ENCODE measurements at places on chromosomes 7 and 10.

DNA sequence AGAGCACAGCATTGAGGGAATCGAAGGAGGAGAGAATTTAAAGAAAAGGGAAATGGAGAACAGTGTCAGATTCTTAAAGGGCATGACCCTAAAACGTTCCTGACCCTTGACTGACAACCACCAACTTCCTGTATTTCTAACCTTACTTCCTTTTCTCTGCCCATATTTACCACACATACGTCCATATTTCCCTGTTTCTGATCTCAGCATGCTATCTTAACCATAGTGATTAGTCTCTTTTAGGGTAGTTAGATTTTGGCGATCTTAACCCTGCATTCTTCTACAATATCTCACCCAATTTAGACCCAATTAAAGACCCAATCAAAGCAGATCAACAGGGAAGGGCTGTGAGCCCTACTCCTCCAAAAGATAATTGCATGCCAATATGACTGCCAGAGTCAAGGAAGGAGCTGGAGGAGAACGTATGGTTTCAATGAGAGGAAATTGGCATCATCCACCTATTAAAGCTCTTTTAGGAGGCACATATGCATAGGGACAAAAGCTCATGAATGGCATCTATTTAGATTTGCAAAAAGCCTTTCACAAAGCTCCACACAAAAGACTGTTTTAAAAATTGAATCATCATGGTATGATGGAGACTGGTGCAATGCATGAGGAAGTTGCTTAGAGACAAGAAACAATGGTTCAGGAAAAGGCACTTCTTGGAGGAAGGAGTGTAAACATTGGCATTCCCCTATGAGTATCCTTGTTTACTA, 49.0 kb upstream of the ARHGAP12 start:
- DNase-seq = peak; percentile 27

DNA sequence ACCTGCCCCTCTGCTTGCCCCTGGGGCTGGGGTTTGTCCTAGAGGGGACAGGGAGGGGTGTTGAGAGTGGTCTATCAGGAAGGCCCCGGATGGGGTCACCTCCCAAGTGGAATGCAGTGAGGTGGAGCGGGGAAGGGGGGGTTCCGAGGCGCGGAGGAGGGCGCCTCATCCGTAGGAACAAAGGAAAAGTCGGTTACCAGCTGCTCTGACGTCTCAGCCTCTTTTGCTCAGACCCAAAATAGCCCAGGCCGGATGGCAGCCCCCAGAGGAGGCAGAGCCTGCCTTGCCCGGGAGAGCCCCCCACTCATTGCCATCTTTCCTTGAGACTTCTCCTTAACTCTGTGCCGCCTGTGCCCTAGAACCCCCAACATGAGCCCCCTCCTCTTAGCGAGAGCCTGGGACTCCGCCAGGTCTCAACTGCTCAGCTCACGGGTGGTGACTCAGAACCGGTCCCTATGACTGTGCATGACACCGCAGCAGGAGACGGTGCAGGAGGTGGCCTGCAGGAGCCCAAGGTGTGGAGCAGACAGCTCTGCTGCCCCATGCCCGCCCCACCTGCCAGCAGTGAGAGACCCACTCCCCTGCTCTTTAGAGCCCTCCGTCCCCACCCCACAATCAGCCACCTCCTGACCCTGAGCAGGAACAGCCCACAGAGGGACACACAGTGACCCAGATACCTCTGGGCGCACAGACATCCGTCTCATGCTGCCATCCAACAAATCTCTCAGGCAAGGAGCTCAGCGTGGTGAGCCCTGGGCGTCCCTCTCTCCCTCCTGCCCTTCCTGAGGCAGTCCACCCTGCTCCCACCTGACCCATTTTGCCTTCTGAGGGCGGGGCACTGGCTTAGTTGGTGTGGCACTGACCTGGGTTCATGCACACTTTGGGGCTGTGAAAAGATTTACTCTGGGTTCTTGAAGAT, 13.1 kb downstream of the STX1A start:
- no peak for DNase-seq

GRCh38 chr7:127760436-127761031, 108.5 kb downstream of the SND1 start:
- DNase-seq = no peak

DNA sequence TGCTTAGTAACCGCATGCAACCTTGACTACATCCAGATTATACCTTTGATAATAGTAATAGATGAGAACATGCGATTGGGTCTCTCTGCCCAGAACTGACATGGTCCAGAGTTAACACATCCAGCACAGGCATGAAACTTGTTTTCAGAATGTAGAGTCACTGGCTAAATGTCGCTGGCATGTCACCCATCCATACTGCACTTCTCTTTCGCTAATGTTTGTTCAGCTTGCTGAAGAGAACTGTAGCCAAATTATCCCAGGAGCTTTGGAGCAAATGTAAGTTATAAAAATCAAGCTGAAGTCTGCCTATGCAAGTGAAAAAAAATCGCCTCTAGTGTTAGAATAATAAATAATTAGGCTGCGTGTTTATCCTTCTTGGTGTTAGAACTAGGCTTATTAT, 98.2 kb downstream of the PRTFDC1 start:
- no peak for DNase-seq

DNA sequence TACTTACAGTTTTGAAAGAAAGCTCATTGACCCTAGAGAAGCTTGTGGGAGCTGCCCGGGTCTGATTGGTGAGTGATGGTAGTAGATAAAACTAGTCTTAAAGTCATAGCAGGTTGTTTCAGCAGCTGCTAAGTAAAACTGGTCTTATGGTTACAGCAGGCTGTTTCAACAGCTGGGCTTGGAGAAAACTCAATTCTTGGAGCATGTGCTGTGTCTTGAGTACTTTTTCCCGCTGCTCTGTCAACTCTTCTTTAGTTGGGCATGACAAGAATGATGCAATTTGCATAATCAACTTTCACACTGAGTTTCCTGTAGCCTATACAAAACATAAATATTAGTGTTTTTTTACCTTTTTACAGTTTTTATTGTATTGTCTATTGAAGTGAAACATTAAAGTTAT, 707.9 kb downstream of the AUTS2 start:
- no peak for DNase-seq

DNA sequence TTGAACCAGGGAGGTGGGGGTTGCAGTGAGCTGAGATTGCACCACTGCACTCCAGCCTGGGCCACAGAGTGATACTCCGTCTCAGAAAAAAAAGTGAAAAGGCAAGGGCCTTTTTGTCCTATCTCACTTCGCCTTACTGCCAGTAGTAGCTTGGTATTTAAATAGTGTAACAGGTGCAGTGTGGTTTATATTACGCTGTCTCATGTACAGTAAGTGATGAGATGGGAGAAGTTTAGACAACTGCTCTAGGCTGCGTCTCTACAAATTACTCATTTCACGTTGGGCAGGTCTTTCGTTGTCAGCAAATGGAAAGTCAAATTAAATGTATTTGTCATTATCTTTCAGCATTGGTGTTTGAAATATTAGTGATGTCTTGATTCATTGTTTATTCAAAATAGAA, 15.5 kb upstream of the PFKFB3 start:
- no peak for DNase-seq
